Activated naive CD4-positive, alpha-beta T cell treated with anti-CD3 and anti-CD28 coated beads for 36 hours (primary cell): ENCODE measurements at places on chromosomes 13 and 19.

- H3K4me1 ChIP-seq = no peaks in the 10 kb centered on the region
- no peak for DNase-seq
- H3K4me3 ChIP-seq = no peak overlapping the region
- no peaks in the 10 kb centered on the region for H3K36me3 ChIP-seq
- peaks cover 5% of the 10 kb centered on the region for H3K27me3 ChIP-seq
These were observed 8.6 kb downstream of the FPR3 start for GRCh38 chr19:51803519-51803918.

DNA sequence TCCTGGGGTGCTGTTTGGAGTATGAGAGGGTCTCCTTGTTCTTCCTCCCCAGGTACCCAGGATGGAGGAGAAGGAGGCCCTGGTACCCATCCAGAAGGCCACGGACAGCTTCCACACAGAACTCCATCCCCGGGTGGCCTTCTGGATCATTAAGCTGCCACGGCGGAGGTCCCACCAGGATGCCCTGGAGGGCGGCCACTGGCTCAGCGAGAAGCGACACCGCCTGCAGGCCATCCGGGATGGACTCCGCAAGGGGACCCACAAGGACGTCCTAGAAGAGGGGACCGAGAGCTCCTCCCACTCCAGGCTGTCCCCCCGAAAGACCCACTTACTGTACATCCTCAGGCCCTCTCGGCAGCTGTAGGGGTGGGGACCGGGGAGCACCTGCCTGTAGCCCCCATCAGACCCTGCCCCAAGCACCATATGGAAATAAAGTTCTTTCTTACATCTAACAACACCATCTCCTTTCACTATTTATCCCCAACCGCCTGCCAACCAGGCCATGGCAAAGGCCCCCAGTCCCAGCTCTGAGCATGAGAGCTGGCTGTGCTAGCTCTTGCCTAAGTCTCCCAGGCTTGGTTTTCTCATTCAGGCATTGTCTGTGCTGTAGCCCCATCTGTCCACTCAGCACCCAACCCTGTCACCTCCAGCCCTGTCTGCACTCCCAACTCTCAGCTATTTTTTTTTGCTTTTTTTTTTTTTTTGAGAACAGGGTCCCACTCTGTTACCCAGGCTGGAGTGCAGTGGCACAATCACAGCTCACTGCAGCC, 11.2 kb downstream of the DKKL1 start:
- DNase-seq = no peak
- H3K27ac ChIP-seq = no peak overlapping the region
- no peaks in the 10 kb centered on the region for H3K4me1 ChIP-seq
- no peak overlapping the region for H3K4me3 ChIP-seq
- H3K36me3 ChIP-seq = no peaks in the 10 kb centered on the region
- H3K27me3 ChIP-seq = peaks cover 2% of the 10 kb centered on the region

DNA sequence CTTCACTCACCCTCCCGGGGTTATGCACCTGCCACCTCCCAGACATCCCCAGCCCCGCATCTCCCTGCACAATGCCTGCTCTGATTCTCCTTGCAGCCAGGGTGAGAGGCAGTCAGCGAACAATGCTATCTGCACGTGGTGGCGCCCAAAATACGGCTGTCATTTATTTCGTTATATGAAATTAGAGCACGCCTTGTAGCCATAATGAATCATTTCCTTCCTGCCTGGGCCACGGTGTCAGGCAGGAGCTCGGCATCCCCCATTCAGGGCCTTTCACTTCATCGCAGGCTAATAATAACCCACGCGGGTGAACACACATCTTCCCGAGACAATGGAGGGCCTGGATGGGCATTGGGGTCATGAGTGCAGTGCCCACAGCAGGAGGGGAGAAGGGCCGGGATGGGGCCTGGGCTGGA, 143.8 kb upstream of the ZNF507 start:
- no peak overlapping the region for H3K27ac ChIP-seq
- DNase-seq = peak; percentile 55
- peaks cover 6% of the 10 kb centered on the region for H3K4me1 ChIP-seq
- peaks cover 18% of the 10 kb centered on the region for H3K27me3 ChIP-seq

GRCh38 chr19:54696117-54696548, 28.1 kb upstream of the KIR3DL3 start:
- H3K4me3 ChIP-seq = no peak overlapping the region
- DNase-seq = no peak
- H3K27me3 ChIP-seq = peaks cover 33% of the 10 kb centered on the region
- H3K4me1 ChIP-seq = no peaks in the 10 kb centered on the region

GRCh38 chr19:1407528-1408299, at the start of gene DAZAP1:
Gene DAZAP1 (plus strand): TSS chr19:1407586. CDS start chr19:1407774, 188 bp downstream.
- peaks cover 44% of the 10 kb centered on the region for H3K4me1 ChIP-seq
- peaks cover 1% of the 10 kb centered on the region for H3K27me3 ChIP-seq
